ENCODE measurements at places on chromosomes 7 and 10. TPM values are rescaled to one million over a fixed set of nuclear protein-coding genes. Genes with fewer than 3 reads are reported as not detected.

The ASB10 gene
- not detected for total RNA-seq

The PLEKHS1 gene
- total RNA-seq: not detected

The CLDN4 gene
- not detected for total RNA-seq

The LIPN gene
- total RNA-seq: not detected

The RNF148 gene
- not detected for total RNA-seq

The ZNF783 gene
- total RNA-seq: 26.2 TPM

The DMBT1 gene
- total RNA-seq: not detected

The ZNF775 gene
- total RNA-seq: 7.0 TPM

The MACROH2A2 gene
- 4.4 TPM for total RNA-seq

The BET1 gene
- 24.3 TPM for total RNA-seq

The ABCB1 gene
- total RNA-seq: 1.5 TPM

The PNLIPRP3 gene
- not detected for total RNA-seq

The GSTK1 gene
- total RNA-seq: 387 TPM

The CCDC7 gene
- total RNA-seq: 15.5 TPM
